Testis (tissue), 5 donors: ENCODE measurements at places on chromosomes 7 and 10. TPM values are rescaled to one million over a fixed set of nuclear protein-coding genes. Genes with fewer than 3 reads are reported as not detected.

DNA sequence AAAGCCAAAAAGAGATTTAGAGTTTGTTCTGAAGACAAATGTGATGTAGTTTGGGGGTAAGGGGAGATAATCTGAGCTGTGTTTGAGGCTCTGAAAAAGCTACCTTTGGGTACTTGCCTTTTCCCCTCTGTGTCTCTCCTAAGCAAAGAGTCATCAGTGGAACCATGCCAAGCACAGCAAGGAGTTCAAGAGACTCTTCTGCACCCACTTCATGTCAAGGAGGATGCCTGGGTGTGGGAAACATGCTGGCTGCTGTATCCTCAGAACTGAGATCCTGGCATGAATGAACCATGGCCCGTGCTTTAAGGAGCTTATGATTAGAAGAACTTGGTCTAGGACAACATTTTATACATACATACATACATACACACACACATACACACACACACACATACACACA lies 142.9 kb downstream of the NOC3L start:
- H3K36me3 ChIP-seq = no peaks in the 10 kb centered on the region
- no peak overlapping the region for H3K27ac ChIP-seq
- H3K4me1 ChIP-seq = no peaks in the 10 kb centered on the region
- no peak for DNase-seq
- H3K27me3 ChIP-seq = no peaks in the 10 kb centered on the region
- no peak overlapping the region for H3K4me3 ChIP-seq

Gene SFTPA1
- not detected for total RNA-seq

Gene HTR7
- total RNA-seq = 9.4 TPM

GRCh38 chr7:135843214-135843613 lies 94.6 kb upstream of the FAM180A start:
- H3K36me3 ChIP-seq = no peaks in the 10 kb centered on the region
- H3K27ac ChIP-seq = no peak overlapping the region
- no peaks in the 10 kb centered on the region for H3K4me1 ChIP-seq
- no peaks in the 10 kb centered on the region for H3K27me3 ChIP-seq
- no peak for DNase-seq

DNA sequence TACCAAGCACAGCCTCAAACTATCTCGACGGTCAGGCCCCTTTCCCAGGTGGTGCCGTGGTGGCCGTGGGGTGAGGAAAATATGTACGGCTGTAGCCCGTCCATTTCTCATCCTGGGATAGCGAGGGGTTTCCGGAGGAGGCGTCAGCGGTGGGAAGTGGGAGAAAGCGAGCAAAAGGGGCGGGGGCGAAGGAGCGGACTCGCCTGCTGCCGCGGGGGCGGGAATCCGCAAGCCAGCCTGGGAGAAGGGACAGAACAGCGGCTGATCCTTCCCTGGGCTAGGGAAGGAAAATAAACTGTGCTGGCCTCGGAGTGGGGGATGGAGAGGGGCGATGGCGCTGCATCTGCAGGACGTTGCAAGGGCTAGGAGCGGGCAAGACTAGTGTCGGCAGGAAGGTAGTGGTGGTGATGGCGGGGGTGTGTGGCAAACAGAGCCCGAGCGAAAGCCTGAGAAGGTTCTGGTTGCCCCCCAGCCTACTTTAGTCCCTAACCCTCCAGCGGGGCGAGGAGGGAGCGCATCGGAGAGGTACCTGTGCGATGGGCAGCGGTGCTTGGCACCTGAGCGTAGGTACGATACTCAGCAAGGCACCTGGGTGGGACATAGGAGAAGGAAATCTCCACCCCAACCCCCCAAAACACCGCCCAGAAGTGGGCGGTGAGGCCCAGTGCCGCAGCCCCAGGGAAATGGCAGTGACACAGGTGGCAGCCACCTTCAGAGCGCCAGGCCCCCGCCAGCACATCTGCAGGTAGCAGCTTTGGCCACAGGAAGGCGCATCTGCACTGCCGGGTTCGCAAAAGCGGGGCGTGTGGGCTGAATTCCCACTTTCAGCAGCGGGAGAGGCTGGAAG lies 49.9 kb upstream of the STEAP1B start:
- H3K27me3 ChIP-seq = no peaks in the 10 kb centered on the region
- peaks cover 10% of the 10 kb centered on the region for H3K4me1 ChIP-seq
- peak overlapping the region; percentile 47 for H3K4me3 ChIP-seq
- H3K27ac ChIP-seq = no peak overlapping the region
- DNase-seq = peak; percentile 60
- H3K36me3 ChIP-seq = no peaks in the 10 kb centered on the region

Gene TBXAS1
- 5.2 TPM for total RNA-seq

Gene CFAP43
- 37.8 TPM for total RNA-seq

Gene HERC4
- total RNA-seq = 79.1 TPM

Gene NPS
- total RNA-seq = not detected

- no peaks in the 10 kb centered on the region for H3K4me1 ChIP-seq
- H3K4me3 ChIP-seq = no peak overlapping the region
- H3K27ac ChIP-seq = no peak overlapping the region
- H3K36me3 ChIP-seq = no peaks in the 10 kb centered on the region
These were observed 153.7 kb downstream of the FANK1 start for GRCh38 chr10:126049759-126050700.

DNA sequence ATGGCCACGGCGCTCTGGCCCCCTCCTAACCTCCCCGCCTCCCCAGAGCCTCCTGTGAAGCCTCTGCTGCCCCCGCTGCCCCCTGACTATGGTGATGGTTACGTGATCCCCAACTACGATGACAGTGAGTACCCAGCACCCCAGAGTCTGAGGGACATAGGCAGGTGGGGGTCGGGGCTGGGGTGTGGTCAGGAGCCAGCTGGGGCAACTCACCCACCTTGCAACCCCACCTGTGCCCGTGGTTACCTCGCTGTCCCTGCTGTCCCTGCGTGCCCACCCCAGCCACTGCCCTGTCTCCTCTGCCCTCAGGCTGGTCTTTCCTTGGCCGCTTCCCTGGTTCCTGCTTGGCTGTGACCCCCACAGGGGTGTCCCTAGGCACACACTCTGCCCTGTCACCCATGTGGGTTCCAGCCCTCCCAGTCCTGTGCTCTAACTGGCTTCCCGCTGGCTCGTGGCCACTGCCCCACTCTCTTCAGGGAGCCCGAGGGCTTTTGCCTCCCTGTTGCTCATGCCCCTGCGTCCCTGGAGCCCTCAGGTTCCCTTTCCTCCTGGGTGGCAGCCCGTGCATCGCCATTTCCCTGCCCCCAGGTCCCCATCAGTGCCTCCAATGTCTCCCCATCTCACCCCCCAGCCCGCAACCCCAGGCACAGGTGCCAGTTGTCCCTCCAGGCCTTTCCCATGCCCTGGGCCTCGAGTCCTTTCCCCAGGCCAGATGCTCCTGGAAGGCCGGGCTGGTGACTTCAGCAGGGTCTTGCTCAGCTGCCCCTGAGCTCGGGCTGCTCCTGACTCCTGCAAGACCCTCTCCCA lies 4.0 kb downstream of the AEBP1 start:
- H3K27me3 ChIP-seq = no peaks in the 10 kb centered on the region
- no peak overlapping the region for H3K4me3 ChIP-seq
- no peaks in the 10 kb centered on the region for H3K36me3 ChIP-seq
- peaks cover 6% of the 10 kb centered on the region for H3K4me1 ChIP-seq
- H3K27ac ChIP-seq = no peak overlapping the region
- no peak for DNase-seq

- no peak overlapping the region for H3K27ac ChIP-seq
- no peaks in the 10 kb centered on the region for H3K27me3 ChIP-seq
- no peak overlapping the region for H3K4me3 ChIP-seq
- no peaks in the 10 kb centered on the region for H3K4me1 ChIP-seq
- H3K36me3 ChIP-seq = no peaks in the 10 kb centered on the region
These were observed 101.8 kb upstream of the STRIP2 start for GRCh38 chr7:129332254-129333035.

DNA sequence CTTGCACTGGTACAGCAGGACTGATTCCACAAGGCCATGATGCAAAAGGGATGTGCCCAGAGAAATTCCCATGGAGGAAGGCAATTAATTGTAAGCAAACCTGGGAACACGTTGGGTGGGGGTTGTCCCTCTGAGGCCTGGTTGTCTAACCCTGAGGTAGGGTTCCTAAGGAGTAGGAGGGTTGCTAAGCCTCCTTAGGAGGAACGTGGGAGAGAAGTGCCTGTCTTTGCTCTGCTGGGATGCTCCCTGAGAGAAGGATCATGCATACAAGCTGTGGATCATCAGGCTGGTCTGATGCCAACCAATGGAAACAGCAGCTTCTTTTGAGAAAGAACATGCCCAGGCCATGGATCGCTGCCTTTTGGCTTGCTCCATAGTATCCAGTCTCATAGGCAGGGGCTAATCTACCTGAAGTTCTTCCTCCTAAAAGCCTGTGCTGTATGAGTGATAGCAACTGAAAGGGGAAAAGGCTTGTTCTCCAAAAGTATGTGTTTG lies 203.7 kb upstream of the NPVF start:
- no peaks in the 10 kb centered on the region for H3K36me3 ChIP-seq
- no peak overlapping the region for H3K27ac ChIP-seq
- H3K27me3 ChIP-seq = no peaks in the 10 kb centered on the region
- no peak for DNase-seq
- H3K4me1 ChIP-seq = no peaks in the 10 kb centered on the region

Gene EFCAB10
- total RNA-seq = 9.8 TPM

- H3K4me1 ChIP-seq = no peaks in the 10 kb centered on the region
- no peaks in the 10 kb centered on the region for H3K27me3 ChIP-seq
- no peak for DNase-seq
- no peaks in the 10 kb centered on the region for H3K36me3 ChIP-seq
These were observed 749.5 kb downstream of the GATA3 start for GRCh38 chr10:8803992-8804391.

Gene FAM204A
- 68.7 TPM for total RNA-seq

Gene ACSM6
- not detected for total RNA-seq

GRCh38 chr10:112491144-112491543 lies 44.1 kb downstream of the VTI1A start:
- H3K27ac ChIP-seq = no peak overlapping the region
- H3K4me3 ChIP-seq = no peak overlapping the region
- no peaks in the 10 kb centered on the region for H3K4me1 ChIP-seq
- H3K27me3 ChIP-seq = no peaks in the 10 kb centered on the region

GRCh38 chr7:86094166-86094669 lies 549.5 kb upstream of the GRM3 start:
- H3K27ac ChIP-seq = no peak overlapping the region
- no peaks in the 10 kb centered on the region for H3K4me1 ChIP-seq
- H3K36me3 ChIP-seq = no peaks in the 10 kb centered on the region
- H3K4me3 ChIP-seq = no peak overlapping the region
- no peaks in the 10 kb centered on the region for H3K27me3 ChIP-seq
- no peak for DNase-seq

Gene FAM221A
- total RNA-seq = 55.7 TPM

DNA sequence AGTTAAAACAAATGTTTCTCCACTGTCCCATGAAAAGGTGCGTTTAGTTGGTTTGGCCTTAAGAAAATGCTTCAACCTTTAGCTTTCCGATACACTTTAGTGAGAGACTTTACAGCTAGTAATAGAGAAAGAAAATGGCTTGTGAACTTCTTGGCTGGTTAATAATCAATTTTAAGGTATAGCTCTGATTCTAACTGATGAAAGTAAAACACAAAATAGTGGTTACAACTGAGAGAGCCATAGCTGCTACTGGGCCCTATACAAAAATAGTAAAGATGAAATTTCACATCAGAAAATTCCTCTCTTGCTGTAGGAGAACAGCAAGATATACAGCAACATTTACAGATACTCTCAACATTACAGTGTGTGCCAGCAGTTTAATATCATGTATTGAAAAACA lies 371.4 kb downstream of the PHTF2 start:
- no peak overlapping the region for H3K4me3 ChIP-seq
- no peaks in the 10 kb centered on the region for H3K27me3 ChIP-seq
- no peak for DNase-seq
- no peak overlapping the region for H3K27ac ChIP-seq
- no peaks in the 10 kb centered on the region for H3K36me3 ChIP-seq

- H3K4me3 ChIP-seq = no peak overlapping the region
- no peaks in the 10 kb centered on the region for H3K36me3 ChIP-seq
- H3K27me3 ChIP-seq = no peaks in the 10 kb centered on the region
- H3K4me1 ChIP-seq = no peaks in the 10 kb centered on the region
- H3K27ac ChIP-seq = no peak overlapping the region
These were observed 43.3 kb downstream of the MEOX2 start for GRCh38 chr7:15643000-15643705.

Gene NFE2L3
- total RNA-seq = 3.3 TPM

Gene SEMA3D
- total RNA-seq = 7.5 TPM

- no peaks in the 10 kb centered on the region for H3K27me3 ChIP-seq
- no peak for DNase-seq
- H3K4me3 ChIP-seq = no peak overlapping the region
- H3K36me3 ChIP-seq = no peaks in the 10 kb centered on the region
These were observed 52.0 kb downstream of the BAIAP2L1 start for GRCh38 chr7:98348726-98349474.

DNA sequence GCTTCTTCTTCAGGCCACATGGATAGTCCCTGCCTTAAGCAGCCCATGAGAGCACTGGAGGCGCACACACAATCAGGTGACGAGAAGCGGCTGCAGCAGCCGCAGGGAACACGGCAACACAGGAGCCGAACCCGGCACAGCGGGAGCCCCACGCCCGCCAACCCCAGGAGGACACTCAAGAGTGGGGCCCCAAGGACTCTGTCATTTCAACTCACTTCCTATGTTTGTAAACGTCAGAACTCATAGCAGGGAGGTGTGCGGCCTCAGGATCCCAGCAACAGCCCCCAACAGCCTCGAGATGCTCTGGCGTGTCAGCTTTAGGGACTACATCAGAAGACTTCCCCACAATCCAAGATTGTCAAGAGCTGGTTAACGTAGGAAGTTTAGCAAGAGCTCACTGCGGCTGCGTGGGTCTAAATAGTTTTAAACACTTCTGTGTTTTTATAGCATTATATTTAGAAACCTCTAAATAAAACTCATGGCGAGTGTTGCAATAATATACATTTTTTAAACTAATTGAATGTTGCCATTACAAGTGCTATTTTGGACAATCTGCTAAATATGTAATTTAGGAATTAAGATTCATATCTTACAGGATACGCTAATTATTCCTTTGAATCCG lies 123.4 kb downstream of the MAD1L1 start:
- H3K36me3 ChIP-seq = no peaks in the 10 kb centered on the region
- DNase-seq = no peak
- H3K27ac ChIP-seq = no peak overlapping the region
- H3K4me1 ChIP-seq = peaks cover 10% of the 10 kb centered on the region
- H3K4me3 ChIP-seq = no peak overlapping the region
- no peaks in the 10 kb centered on the region for H3K27me3 ChIP-seq

DNA sequence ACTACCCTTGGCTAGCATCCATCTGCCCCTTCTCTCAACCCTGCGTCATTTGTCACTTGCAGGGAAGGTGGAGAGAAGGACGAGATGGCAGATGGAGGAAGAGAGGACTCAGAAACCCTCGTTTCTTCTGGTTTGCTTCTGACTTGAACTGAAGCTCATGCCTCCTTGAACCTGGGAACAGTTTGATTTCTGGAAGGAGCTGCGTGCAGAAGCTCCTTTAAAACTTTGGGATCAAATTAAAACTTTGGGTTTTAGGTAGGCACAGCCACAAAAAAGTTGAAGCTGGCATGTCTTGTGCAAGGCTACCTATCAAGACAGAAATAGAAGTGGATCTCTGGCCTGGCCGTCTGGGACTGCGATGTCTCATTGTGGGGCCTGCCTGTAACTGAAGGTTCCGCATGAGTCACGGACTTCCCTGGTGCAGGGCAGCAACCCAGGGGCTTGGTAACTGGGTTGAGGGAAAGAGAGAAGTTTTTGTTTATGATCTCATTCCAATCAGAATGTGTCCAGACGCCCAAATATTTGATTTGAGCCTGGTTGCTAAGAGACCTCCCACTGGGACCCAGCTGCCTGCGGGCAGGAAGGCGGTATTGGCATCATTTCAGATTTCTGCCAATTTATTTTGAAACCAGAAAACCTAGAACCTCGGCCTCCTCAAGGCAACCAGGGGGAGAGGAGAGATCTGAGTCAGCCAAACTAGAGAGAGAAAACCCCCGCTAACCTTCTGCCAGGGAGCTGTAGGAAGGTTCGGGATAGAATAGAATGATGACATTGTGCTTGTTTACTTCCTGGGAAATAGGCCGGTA lies 15.8 kb upstream of the CAMK1D start:
- H3K27me3 ChIP-seq = no peaks in the 10 kb centered on the region
- no peaks in the 10 kb centered on the region for H3K4me1 ChIP-seq
- H3K4me3 ChIP-seq = no peak overlapping the region
- H3K27ac ChIP-seq = no peak overlapping the region
- DNase-seq = peak; percentile 32

Gene ANKRD30A
- 11.9 TPM for total RNA-seq
